ENCODE measurements at places on chromosomes 5 and 9.

GRCh38 chr5:89930591-89931392 lies 478.8 kb downstream of the CETN3 start:
- DNase-seq, result peak; percentile 45

- DNase-seq, result no peak
Measured at GRCh38 chr5:149572576-149573231, 8.6 kb upstream of the ARHGEF37 start.

- DNase-seq, result no peak
Measured at GRCh38 chr5:151066920-151067319, 13.9 kb downstream of the TNIP1 start.

DNA sequence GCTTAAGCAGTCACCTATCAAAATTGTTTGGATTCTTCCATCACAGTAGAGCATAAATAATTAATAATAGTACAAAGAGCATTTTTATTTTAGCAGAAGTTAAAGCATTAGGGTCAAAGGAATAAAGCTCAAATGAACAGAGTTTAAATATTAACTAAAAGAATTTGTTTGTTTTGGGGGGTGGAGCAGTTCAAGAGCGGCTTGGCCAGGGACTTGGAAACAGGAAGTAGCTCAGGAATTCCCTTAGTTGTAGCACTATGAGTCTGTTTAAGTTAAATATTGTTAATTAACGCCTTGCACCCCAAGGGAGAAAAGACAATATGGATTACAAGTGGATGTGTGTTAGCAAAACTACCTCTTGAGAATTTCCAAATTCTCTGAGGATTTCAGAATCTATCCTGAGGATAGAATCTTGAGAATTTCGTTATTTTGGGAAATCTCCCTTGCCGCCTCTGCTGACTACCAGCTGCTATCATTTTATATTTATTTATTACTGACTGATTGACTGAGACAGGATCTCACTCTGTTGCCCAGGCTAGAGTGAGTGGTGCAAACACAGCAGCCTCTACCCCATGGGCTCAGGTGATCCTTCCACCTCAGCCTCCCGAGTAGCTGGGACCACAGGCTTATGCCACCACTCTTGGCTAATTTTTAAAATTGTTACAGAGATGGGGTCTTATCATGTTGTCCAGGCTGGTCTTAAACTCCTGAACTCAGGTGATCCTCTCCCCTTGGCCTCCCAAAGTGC lies 96.7 kb upstream of the CHD1 start:
- no peak for DNase-seq

GRCh38 chr9:88587182-88587581 lies 52.2 kb downstream of the NXNL2 start:
- no peak for DNase-seq

DNA sequence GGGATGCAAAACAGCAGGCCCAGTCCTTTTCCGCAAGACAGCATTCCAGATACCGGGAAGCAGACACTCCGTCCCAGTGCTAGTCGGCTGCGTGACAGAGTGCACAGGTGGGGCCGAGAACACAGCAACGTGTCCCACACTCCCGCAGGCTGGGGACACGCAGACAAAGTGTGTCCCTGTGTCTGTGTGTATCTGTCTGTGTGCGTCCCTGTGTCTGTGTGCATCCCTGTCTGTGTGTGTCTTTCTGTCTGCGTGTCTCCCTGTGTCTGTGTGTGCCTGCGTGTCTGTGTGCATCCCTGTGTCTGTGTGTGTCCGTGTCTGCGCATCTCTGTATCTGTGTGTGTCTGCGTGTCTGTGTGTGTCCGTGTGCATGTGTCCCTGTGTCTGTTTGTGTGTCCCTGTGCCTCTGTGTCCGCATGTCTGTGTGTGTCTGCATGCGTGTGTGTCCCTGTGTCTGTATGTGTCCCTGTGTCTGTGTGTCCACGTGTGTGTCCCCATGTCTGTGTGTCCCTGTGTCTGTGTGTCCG lies 137.0 kb downstream of the MRPL36 start:
- no peak for DNase-seq

DNA sequence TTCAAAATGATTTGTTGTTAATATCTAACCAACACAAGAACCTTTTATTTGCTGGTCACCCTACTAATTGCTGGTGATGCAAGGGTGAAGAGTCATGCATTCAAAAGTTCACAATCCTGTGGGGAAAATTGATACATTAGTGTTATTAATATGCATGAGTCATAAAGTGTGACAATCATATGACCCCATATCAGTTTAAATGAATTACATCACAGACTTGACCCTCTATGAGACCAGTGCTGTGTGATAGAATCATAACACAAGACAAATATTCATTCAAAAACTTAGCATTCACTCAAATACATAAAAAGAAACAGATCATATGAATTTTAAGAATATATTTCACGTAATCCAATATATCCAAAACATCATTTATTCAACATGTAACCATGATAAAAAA lies 304.6 kb upstream of the CDH12 start:
- no peak for DNase-seq

DNA sequence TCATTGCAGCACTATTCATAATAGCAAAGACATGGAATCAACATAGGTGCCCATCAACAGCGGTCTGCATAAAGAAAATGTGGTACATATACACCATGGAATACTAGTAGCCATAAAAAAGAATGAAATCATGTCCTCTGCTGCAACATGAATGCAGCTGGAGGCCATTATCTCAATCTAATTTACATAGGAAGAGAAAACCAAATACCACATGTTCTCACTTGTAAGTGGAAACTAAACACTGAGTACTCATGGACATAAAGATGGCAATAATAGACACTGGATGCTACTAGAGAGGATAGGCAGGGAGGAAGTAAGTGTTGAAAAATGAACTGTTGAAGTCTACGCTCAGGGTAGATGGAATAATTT lies 203.9 kb upstream of the CDH9 start:
- DNase-seq, result no peak

- DNase-seq, result no peak
Measured at GRCh38 chr5:18534119-18534518, 899.9 kb downstream of the TAF11L14 start.

GRCh38 chr9:33147416-33148169 lies 19.5 kb downstream of the B4GALT1 start:
- DNase-seq, result no peak

- no peak for DNase-seq
Measured at GRCh38 chr9:110143950-110144545, 63.9 kb downstream of the C9orf152 start.

- DNase-seq, result no peak
Measured at GRCh38 chr5:54828151-54828550, 157.2 kb downstream of the ESM1 start.

DNA sequence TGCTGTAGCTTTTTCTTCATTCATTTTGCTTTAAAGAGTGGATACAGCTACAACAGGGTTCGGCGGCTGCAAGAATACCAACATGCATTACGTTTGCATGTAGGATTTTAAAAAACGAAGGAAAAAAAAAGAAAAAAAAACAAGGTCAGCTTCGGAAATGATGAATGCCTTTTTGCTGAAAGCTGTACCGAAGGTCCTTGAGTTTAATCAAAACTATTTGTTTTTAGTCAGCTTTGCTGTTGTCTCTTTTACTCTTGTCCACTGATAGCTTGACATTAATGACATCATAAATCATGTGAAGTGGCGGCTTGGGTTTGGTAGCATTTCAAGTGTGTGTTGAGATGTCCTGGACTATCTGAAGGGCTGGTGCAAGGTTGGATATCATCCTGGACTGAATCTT lies 779.1 kb downstream of the NR2F1-AS1 start:
- DNase-seq, result no peak

DNA sequence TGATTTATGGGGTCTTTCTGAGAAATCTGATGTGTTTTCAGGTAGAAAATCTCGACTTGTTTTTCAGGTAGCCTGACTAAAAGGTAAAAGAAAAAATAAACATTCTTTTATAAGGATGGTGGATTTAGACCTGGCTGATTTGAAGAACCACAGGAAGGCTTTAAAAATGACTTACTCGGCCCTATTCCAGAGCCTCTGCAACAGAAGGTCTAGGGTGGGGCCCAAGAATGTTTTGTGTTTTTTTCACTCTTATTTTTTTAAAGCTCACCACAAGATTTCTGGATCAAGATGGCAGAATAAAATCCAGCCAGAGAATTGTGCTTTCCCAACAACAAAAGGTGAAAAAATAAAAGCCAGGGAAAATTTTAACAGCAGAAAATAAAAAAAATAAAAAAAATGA lies 59.1 kb downstream of the FNBP1 start:
- no peak for DNase-seq

GRCh38 chr9:31699836-31700235 lies 684.6 kb upstream of the ACO1 start:
- no peak for DNase-seq

DNA sequence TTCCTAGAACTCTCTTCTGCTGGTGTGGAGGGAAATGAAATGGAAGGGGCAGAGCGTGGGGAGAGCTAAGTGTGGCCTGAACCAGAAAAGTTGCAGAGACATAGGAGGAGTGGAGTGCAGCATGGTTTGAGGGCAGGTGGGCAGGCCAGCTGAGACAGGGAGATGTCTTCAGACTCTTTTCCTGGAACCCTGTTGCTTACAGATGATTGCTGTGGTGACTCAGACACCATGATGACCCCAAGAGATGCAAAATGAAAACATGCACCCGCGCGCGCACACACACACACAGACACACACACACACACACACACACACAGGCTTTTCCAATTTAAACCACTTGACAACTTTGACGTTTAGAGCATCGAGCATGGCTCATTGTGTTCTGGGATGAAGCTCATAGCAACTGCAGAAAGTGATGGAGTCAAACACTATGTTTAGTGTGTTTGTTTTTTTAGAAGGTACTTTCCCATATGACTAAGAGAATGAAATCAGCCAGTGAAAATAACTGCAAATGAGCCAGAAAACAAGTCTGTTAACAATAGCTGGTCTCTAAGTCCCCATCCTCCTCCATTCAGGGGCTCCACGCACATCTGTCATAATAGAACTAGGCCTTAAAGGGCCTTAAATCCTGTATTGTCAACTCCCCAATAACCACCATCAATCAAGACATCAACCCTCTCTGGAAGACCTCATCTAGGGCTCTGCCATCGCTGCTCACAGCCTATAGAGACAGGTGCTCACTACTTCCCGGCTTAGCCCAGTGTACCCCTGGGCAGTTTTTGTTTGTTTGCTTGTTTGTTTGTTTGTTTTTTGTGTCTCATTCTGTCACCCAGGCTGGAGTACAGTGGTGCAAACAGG lies 9.6 kb downstream of the TMOD1 start:
- DNase-seq, result peak; percentile 45

Measured in fibroblast of the conjunctiva (primary cell).